ENCODE measurements at places on chromosomes 2 and 18.

DNA sequence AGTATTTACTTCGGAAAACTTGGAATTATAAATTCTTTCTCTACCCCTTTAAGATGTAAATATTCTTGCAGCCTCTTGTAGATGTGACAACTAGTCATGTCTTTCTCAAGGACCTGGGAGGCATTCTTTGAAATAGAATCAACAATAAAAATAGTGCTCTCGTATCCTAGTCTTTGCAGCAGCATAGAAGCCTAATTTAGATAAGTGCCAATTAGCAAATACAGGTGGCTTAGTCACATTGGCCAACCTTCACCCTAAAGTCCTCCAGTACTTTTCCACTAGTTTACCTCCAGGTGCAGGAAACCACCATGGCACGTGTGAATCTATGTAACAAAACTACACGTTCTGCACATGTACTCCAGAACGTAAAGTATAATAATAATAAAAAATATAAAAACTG, 3.5 kb upstream of the ZSWIM2 start:
- DNase-seq = no peak

- DNase-seq = no peak
Observed at GRCh38 chr2:147554521-147555107, 290.2 kb upstream of the ACVR2A start.

GRCh38 chr2:10765461-10765860, 44.0 kb downstream of the ATP6V1C2 start:
- DNase-seq = no peak

- DNase-seq = no peak
Observed at GRCh38 chr2:123002660-123003248, 1022.3 kb upstream of the CNTNAP5 start.

All from thoracic aorta (tissue), 2 donors.